NCI-H1436 treated with DMSO at 0.1 percent for 48 hours (cell line): ENCODE measurements at places on chromosomes 13 and 19.
A peak's percentile ranks its signal among the peaks of the same experiment; 100 is the strongest.

- DNase-seq = no peak
These were observed 184.0 kb upstream of the UBL3 start for GRCh38 chr13:30034458-30034795.

GRCh38 chr19:54387991-54388801 lies 23.5 kb upstream of the LAIR1 start:
- DNase-seq = no peak

- DNase-seq = no peak
These were observed 17.1 kb upstream of the VWA8 start for GRCh38 chr13:41978007-41978406.

DNA sequence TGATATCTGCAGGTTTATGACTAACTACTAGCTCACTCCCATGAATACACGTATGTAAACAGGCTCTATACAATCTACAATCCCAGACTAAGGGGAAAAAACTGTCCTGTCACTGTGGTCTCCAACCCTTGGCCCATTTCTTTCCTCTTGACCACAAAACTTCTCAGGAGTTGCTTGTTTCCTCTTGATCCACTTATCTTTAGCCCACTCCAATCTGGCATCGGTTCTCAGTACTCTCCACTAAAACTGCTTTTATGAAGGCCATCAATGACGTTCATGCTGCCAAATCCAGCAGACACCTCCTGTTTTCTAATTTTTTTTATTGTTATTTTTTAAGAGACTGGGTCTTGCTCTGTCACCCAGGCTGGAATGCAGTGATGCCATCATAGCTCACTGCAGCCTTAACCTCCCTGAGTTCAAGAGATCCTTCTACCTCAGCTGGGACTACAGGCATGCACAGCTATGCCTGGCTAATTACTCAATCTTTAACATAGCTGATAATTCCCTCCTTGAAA lies 31.9 kb upstream of the USPL1 start:
- no peak for DNase-seq

DNA sequence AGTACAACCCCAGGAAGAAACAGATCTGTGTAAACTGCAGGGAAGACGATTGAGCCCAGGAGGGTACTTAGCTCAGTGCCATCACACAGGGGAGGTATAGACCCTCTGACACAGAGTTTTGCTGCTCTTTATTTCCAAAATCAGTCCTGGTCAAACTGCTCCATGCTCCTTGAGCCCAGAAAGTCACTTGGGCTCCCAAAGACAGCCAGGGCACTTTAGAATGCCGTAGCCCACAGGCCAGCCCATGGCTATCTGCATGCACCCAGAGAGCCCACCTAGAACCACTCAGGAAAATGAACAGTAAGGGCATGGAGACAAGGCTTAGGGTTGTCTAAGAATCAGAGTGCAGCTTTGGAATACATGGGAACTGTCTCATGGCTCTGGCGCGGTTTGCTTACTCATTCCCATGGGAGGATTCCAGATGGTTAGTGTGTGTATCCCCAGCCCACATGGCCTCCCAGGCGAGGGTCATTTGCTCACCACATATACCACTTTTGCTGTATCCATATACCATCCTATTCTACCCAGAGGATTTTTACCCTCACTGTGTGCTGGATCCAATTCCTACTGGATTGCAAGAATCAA lies 14.7 kb upstream of the PDCD5 start:
- no peak for DNase-seq

DNA sequence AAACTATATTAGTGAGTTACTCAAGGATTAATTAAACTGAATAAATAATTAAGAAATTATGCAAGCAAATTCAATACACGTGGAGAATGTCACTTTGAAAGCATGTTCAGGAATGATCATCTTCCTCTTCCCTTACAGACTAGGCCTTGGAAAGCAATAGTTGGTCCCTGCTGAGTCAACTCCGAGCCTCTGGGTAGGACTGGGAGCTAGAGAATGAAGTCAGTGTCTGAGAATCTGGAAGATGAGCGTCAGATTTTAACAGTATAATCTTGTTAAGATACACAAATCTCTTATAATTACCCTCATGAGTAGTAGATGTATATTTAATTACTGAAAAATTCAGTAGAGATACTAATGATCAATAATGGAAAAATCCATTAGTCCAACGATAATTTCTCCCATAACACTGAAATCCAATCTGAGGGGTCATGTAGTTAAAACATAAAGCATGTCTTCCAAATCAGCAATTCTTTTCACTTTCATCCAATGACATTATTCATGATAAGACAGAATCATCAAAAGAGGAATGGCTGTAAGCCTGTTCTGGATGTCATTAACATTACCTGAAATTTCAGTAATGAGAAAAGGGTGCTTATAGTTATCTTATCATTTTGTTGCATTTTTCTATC lies 423.0 kb downstream of the DCT start:
- no peak for DNase-seq

DNA sequence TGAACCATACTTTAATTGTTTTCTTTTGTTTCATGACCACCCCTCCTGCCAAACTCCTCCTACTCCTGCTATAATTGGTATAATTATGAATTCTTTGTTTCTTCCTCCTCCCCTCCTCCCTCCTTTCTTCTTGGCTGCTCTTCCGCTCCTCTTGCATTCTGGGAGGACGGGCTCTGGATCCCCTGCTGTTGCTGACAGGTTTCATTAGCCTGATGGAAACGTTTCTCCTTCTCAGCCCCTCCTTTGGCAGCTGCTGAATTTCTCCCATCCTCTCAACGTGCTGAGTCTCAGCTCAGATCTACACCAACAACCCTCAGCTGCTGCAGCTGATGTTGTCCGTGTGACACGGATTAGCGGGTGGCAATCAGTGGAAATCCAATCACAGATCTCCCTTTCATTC lies 97.1 kb upstream of the UBAC2 start:
- peak; percentile 72 for DNase-seq
